ENCODE measurements at places on chromosomes 16 and 17.

DNA sequence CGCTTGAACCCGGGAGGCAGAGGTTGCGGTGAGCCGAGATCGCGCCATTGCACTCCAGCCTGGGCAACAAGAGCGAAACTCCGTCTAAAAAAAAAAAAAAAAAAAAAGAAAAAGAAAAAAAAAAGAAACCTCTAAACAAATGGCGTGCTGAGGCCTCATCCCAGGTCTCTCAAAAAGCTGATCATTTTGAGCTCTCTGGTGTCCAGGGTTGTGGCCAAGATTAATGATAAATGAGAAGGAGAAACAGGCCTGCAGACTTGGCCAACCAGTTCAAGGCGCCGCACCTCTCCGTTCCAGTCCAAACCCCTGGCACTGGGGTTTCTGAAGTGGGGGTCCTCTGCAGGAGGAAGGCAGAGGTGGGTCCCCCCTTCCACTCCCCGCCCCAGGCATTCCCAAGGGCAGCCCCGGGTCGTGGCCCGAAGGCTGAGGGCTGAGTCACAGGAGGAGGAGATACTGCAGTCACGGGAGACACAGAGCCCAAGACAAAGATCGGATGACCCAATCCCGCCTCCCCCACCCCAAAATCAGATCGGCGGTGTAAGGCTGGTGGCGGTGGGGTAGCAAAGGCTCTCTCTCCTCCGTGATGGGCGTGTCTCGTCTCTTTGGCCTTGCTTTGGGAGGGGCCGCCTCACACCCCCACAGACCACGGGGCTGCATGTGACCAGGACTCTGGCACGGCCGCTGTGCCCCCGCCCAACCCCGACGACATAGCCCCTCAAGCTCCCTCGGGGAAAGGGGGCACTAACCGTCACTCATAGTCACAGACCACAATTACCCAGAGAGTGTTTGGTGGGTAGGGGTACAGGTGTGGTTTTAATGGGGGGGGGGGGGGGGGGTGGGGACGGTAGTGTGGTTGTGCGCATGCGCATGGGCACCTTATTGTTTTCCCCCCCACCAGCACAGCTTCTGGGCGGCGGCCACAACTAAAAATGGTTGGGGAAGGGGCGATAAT is 1.1 kb downstream of the VAT1 start:
- H3K4me3 ChIP-seq, result peak overlapping the region; percentile 84
- H3K4me1 ChIP-seq, result peaks cover 26% of the 10 kb centered on the region
- no peak overlapping the region for H3K27ac ChIP-seq
- H3K27me3 ChIP-seq, result peaks cover 19% of the 10 kb centered on the region

GRCh38 chr16:75590920-75591843 is 25.0 kb downstream of the GABARAPL2 start:
- peaks cover 22% of the 10 kb centered on the region for H3K4me1 ChIP-seq
- peaks cover 9% of the 10 kb centered on the region for H3K36me3 ChIP-seq
- no peak for DNase-seq

DNA sequence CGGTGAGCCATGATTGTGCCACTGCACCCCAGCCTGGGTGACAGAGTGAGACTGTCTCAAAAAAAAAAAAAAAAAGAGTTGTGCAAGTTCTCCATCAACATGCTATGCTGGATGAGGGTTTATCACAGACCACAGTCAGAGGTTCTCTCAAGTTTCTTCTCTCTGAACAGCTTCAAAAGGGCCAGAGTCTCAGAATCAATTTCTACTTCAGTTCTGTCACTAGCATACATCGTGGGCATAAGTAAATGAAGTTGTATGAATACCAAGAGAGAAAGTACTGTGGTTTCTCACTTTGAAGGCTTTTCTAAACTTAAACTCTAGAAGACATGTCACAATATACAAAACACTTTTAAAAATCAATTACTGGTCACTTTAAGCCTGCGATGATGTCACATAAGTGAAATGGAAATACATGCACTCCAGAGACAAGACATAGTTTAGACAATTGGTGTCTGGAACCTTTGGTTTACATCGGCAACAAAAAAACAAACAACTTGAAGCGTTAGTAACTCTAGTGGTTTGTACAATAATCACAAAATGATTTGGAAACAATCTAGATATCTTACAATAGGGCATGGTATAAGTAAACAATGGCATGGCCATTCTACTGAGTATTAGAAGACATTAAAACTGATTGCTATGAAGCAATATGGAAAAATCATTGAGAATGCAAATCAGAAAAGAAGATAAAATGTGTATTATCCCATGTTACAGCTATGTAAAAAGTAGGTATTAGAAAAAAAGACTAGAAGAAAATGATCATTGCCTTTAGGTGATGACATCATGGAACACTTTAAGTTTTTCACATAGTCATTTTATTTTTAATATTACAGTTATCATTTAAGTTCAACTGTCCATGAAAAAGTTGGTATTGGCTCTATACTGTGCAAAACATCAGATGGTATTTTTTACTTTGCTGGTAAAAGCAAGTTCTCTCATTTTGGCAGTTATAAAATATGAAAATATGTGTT is 232.3 kb downstream of the ZFHX3 start:
- no peak overlapping the region for H3K4me3 ChIP-seq
- H3K36me3 ChIP-seq, result no peaks in the 10 kb centered on the region
- H3K4me1 ChIP-seq, result peaks cover 4% of the 10 kb centered on the region
- DNase-seq, result no peak

- peaks cover 33% of the 10 kb centered on the region for H3K4me1 ChIP-seq
- H3K36me3 ChIP-seq, result peaks cover 9% of the 10 kb centered on the region
These were observed at the start of gene VPS35 for GRCh38 chr16:46688654-46689364. TSS of gene VPS35 (minus strand) at chr16:46689178. CDS start at chr16:46689133, 45 bp downstream.

DNA sequence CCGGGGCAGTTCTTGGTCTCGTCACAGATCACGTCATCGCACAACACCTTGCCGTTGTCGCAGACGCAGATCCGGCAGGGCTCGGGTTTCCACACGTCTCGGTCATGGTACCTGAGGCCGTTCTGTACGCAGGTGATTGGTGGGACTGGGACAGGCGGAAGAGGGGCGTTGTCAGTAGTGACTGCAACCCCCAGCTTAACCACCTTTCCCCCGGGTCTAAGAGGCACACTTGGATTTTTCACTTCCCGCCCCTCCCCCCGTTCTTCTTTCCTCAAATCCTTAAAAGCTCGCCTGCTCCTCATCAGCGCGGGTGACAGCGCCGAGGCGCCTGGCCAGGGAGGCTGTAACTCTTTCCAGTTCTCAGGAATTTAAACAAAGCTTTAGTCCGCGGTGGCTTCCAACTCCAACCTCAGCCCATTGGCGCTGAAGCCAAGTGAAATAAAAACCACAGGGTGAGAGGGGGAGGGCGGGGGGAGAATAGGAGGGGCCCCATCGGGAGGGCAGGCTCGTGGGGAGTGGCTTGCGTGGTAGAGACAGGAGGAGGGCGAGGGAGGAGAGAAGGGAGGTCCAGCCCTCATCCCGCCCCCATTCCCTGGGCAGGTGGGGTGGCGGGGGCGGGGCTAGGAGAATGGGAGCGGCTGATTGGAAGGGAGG is 1.5 kb downstream of the COL1A1 start:
- no peak overlapping the region for H3K27ac ChIP-seq
- peak overlapping the region; percentile 77 for H3K4me3 ChIP-seq
- H3K27me3 ChIP-seq, result peaks cover 63% of the 10 kb centered on the region
- peaks cover 17% of the 10 kb centered on the region for H3K4me1 ChIP-seq
- DNase-seq, result peak; percentile 51
- no peaks in the 10 kb centered on the region for H3K36me3 ChIP-seq

DNA sequence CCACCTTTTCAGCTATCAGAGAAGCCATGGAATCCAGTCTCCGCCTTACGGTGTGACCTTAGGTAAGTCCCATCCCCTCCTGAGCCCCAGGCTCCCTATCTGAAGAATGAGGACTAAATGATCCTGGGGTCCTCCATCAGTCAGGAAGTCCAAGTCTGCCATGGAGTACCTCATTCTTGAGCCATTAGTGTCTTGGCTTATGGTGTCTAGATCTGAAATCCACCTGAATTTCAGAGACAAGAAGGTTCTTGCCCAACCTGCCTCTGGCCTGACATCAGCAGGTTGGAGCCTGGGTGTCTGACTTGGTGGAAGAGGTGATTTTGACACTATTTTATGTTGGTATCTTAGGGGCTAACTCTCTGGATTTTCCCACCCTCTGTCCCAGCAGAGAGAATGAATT is 47.1 kb downstream of the CNGB1 start:
- H3K36me3 ChIP-seq, result no peaks in the 10 kb centered on the region
- no peaks in the 10 kb centered on the region for H3K4me1 ChIP-seq
- no peak for DNase-seq
- no peak overlapping the region for H3K4me3 ChIP-seq
- H3K27me3 ChIP-seq, result peaks cover 2% of the 10 kb centered on the region

- no peak for DNase-seq
- H3K36me3 ChIP-seq, result no peaks in the 10 kb centered on the region
- no peaks in the 10 kb centered on the region for H3K27me3 ChIP-seq
- no peaks in the 10 kb centered on the region for H3K4me1 ChIP-seq
- H3K27ac ChIP-seq, result no peak overlapping the region
These were observed 76.3 kb downstream of the TANC2 start for GRCh38 chr17:63042256-63042812.

DNA sequence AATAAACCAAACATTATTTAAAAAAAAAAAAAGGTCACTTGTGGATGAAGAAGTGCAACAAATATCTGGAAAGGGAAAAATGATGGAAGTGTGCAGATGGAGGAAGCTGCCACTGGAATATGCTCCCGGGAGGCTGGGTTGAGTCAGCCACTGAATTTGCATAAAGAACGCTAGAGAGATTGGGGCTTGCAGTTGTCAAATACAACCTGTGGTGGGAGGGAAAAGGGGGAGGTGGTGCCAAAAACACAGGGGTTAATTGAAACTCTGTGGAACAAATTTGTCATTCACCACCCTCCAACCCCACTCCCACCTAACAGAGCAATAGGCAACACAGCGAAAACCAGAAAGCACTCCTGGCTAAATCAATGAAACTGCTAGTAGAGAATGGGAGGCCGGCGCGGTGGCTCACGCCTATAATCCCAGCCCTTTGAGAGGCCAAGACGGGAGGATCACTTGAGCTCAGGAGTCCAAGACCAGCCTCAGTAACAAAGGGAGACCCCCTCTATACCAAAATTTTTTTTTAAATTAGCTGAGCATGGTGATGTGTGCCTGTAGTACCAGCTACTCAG is 37.6 kb upstream of the RPL38 start:
- no peak overlapping the region for H3K27ac ChIP-seq
- no peak overlapping the region for H3K4me3 ChIP-seq
- no peaks in the 10 kb centered on the region for H3K4me1 ChIP-seq
- peaks cover 6% of the 10 kb centered on the region for H3K27me3 ChIP-seq
- no peak for DNase-seq

- no peak for DNase-seq
- H3K4me1 ChIP-seq, result no peaks in the 10 kb centered on the region
- H3K36me3 ChIP-seq, result no peaks in the 10 kb centered on the region
- no peak overlapping the region for H3K27ac ChIP-seq
- H3K27me3 ChIP-seq, result peaks cover 4% of the 10 kb centered on the region
These were observed 11.1 kb downstream of the TRPV3 start for GRCh38 chr17:3546521-3546920.

GRCh38 chr17:73191443-73192205 is 1.2 kb upstream of the COG1 start:
- peaks cover 2% of the 10 kb centered on the region for H3K36me3 ChIP-seq
- DNase-seq, result peak; percentile 48
- peak overlapping the region; percentile 82 for H3K27ac ChIP-seq

- H3K27me3 ChIP-seq, result no peaks in the 10 kb centered on the region
- no peak overlapping the region for H3K27ac ChIP-seq
- H3K36me3 ChIP-seq, result no peaks in the 10 kb centered on the region
- DNase-seq, result no peak
- no peak overlapping the region for H3K4me3 ChIP-seq
These were observed 164.8 kb downstream of the SNX29 start for GRCh38 chr16:12141073-12141951.

GRCh38 chr17:50679008-50679544 is 28.6 kb downstream of the ANKRD40 start:
- H3K36me3 ChIP-seq, result no peaks in the 10 kb centered on the region
- peaks cover 22% of the 10 kb centered on the region for H3K27me3 ChIP-seq
- no peak overlapping the region for H3K27ac ChIP-seq
- peaks cover 7% of the 10 kb centered on the region for H3K4me1 ChIP-seq
- H3K4me3 ChIP-seq, result no peak overlapping the region

- DNase-seq, result no peak
- H3K27me3 ChIP-seq, result no peaks in the 10 kb centered on the region
- peaks cover 40% of the 10 kb centered on the region for H3K36me3 ChIP-seq
- H3K4me3 ChIP-seq, result peak overlapping the region; percentile 82
- peaks cover 37% of the 10 kb centered on the region for H3K4me1 ChIP-seq
- H3K27ac ChIP-seq, result peak overlapping the region; percentile 84
These were observed 40.1 kb downstream of the ZNF276 start for GRCh38 chr16:89761304-89761922.

GRCh38 chr17:78409191-78409928 is 30.9 kb downstream of the PGS1 start:
- peaks cover 74% of the 10 kb centered on the region for H3K4me1 ChIP-seq
- H3K36me3 ChIP-seq, result peaks cover 33% of the 10 kb centered on the region
- H3K27ac ChIP-seq, result peak overlapping the region; percentile 55
- no peak for DNase-seq
- no peaks in the 10 kb centered on the region for H3K27me3 ChIP-seq

- peaks cover 17% of the 10 kb centered on the region for H3K27me3 ChIP-seq
- no peak for DNase-seq
- no peaks in the 10 kb centered on the region for H3K36me3 ChIP-seq
These were observed 321.4 kb upstream of the TNRC6C start for GRCh38 chr17:77636835-77637817.

- peaks cover 3% of the 10 kb centered on the region for H3K27me3 ChIP-seq
- H3K4me3 ChIP-seq, result no peak overlapping the region
- DNase-seq, result no peak
- no peaks in the 10 kb centered on the region for H3K36me3 ChIP-seq
- H3K4me1 ChIP-seq, result no peaks in the 10 kb centered on the region
- no peak overlapping the region for H3K27ac ChIP-seq
These were observed 40.2 kb upstream of the METTL16 start for GRCh38 chr17:2551928-2552327.

GRCh38 chr17:35241520-35241919 is 1.4 kb upstream of the SLFN5 start:
- H3K27me3 ChIP-seq, result no peaks in the 10 kb centered on the region
- H3K36me3 ChIP-seq, result peaks cover 21% of the 10 kb centered on the region
- peak overlapping the region; percentile 96 for H3K4me3 ChIP-seq
- H3K4me1 ChIP-seq, result peaks cover 79% of the 10 kb centered on the region

GRCh38 chr17:66420961-66421371 is 118.6 kb downstream of the PRKCA start:
- H3K4me3 ChIP-seq, result no peak overlapping the region
- H3K36me3 ChIP-seq, result peaks cover 7% of the 10 kb centered on the region
- DNase-seq, result no peak

DNA sequence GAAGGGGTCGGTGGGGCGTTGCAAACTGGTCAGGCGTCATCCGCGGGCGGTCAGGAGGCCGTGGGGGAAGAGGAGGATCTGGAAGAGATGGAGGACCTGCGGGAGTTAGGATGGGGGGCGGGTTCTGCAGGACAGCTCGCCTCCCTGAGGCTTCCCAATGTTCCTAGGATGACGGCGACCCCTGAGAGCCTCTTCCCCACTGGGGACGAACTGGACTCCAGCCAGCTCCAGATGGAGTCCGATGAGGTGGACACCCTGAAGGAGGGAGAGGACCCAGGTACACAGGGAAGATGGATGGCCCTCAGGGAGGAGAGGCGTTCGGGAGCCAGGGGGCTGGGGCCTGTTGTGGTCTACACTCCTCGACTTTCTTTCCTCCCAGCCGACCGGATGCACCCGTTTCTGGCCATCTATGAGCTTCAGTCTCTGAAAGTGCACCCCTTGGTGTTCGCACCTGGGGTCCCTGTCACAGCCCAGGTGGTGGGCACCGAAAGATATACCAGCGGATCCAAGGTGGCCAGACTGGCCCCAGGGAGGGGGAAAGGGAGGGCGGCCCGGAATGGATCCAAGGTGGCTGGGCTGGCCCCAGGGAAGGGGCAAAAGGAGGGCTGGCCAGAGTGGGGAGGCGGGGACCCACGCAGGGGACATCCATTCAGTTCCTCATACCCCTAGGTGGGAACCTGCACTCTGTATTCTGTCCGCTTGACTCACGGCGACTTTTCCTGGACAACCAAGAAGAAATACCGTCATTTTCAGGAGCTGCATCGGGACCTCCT is 839 bp downstream of the PLD2 start:
- H3K27ac ChIP-seq, result peak overlapping the region; percentile 34
- H3K36me3 ChIP-seq, result peaks cover 12% of the 10 kb centered on the region
- H3K4me1 ChIP-seq, result peaks cover 11% of the 10 kb centered on the region
- peak overlapping the region; percentile 82 for H3K4me3 ChIP-seq
